A549 treated with RU486 at 1 μM for 4 hours (cell line): ENCODE measurements at places on chromosomes 4 and X. TPM values are rescaled to one million over a fixed set of nuclear protein-coding genes. Genes with fewer than 3 reads are reported as not detected.

DYNLT3 gene
- total RNA-seq, result 10.7 to 18.6 TPM (median 16.8 TPM) in 5 replicates

MAGEA3 gene
- 2.5 to 4.6 TPM (median 2.8 TPM) in 5 replicates for total RNA-seq

DCAF4L1 gene
- total RNA-seq, result 0.05 to 0.13 TPM (median 0.11 TPM) in 5 replicates

TCEAL9 gene
- total RNA-seq, result 79.9 to 165 TPM (median 90.7 TPM) in 5 replicates

PPEF1 gene
- total RNA-seq, result 0.54 to 1.3 TPM (median 1.1 TPM) in 5 replicates

LINC00632 gene
- total RNA-seq, result 1.0 to 3.0 TPM (median 2.3 TPM) in 5 replicates

FGF5 gene
- 0.06 to 0.74 TPM (median 0.34 TPM) in 5 replicates for total RNA-seq

HGFAC gene
- 0.07 to 0.32 TPM (median 0.18 TPM) in 5 replicates for total RNA-seq

NFKB1 gene
- 20.8 to 24.3 TPM (median 23.1 TPM) in 5 replicates for total RNA-seq

RAB39B gene
- total RNA-seq, result 0.62 to 0.94 TPM (median 0.64 TPM) in 5 replicates

CT45A5 gene
- total RNA-seq, result 0.26 TPM in 1 of 5 replicates, not detected in the others

FAM47A gene
- total RNA-seq, result not detected in 5 replicates

OGT gene
- 22.7 to 43.8 TPM (median 36.7 TPM) in 5 replicates for total RNA-seq

ATP2B3 gene
- total RNA-seq, result 0.06 to 0.15 TPM (median 0.10 TPM) in 4 of 5 replicates, not detected in the other

PAGE4 gene
- not detected in 5 replicates for total RNA-seq

BEX2 gene
- total RNA-seq, result 7.5 to 12.9 TPM (median 10.3 TPM) in 5 replicates

PAK3 gene
- 0.02 to 0.03 TPM in 2 of 5 replicates, not detected in the others for total RNA-seq
